ENCODE measurements at places on chromosomes 4 and X. TPM values are rescaled to one million over a fixed set of nuclear protein-coding genes. Genes with fewer than 3 reads are reported as not detected.

The TASL gene
- not detected for total RNA-seq

The CSAG2 gene
- not detected for total RNA-seq

The GPR50 gene
- total RNA-seq: not detected

GRCh38 chr4:154707877-154708276 lies 35.9 kb upstream of the LRAT start:
- no peak for DNase-seq

- DNase-seq: no peak
Measured at GRCh38 chr4:147975933-147976928, 244.3 kb downstream of the ARHGAP10 start.

The TET2 gene
- total RNA-seq: 17.4 TPM

The GAGE1 gene
- not detected for total RNA-seq

DNA sequence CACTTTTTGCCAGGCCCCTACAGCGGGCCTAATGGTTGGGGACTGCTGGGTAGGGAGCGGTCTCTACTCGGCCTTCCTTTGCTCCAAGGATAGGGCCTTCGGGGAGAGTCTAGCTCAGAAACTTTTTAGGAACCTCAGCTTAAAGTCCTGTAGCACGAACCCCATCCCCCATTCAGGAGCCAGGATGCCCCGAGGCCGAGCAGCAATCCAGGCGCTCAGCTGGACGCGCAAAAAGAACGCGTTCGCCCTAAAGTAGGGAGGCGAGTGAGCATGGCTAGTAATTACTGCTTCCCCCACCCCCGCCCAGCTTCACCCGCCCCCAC lies 9.7 kb downstream of the POU4F2 start:
- DNase-seq: no peak

The MSANTD1 gene
- total RNA-seq: 0.08 TPM

- peak; percentile 61 for DNase-seq
Measured at GRCh38 chr4:173505924-173506518, 24.0 kb downstream of the HAND2 start.

DNA sequence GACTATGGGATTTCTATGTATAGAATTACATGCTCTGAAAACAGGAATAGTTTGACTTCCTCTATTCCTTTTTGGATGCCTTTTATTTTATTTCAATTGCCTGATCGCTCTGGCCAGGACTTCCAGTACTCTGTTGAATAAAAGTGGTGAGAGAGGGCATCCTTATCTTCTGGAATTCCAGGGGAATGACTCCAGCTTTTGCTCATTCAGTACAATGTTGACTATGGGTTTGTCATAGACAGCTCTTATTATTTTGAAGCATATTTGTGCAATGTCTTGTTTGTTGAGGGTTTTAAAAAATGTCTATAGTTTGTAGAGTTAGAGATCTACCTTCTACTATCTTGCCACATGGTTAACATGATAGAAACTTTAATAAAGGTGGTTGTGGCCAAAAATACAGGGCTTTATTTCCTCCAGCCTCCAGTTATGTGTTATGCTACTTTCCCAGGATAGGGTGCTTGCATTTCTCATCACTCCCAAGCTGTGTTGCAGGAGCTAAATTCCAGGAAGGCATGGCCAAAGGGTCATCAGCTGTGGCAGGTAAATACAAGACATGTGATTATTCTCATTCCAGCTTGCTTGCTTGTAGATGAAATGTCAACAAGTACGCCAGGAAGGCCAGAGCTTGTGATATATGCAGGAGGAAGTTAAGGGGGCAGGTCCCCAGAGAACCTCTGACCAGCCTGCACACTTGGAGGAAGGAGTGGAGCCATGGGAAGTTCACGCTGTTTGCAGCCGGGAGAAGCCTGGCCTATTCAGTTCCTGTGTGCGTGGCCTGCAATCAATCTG lies 142.4 kb upstream of the CPXCR1 start:
- peak; percentile 69 for DNase-seq

The COX7B2 gene
- total RNA-seq: not detected

DNA sequence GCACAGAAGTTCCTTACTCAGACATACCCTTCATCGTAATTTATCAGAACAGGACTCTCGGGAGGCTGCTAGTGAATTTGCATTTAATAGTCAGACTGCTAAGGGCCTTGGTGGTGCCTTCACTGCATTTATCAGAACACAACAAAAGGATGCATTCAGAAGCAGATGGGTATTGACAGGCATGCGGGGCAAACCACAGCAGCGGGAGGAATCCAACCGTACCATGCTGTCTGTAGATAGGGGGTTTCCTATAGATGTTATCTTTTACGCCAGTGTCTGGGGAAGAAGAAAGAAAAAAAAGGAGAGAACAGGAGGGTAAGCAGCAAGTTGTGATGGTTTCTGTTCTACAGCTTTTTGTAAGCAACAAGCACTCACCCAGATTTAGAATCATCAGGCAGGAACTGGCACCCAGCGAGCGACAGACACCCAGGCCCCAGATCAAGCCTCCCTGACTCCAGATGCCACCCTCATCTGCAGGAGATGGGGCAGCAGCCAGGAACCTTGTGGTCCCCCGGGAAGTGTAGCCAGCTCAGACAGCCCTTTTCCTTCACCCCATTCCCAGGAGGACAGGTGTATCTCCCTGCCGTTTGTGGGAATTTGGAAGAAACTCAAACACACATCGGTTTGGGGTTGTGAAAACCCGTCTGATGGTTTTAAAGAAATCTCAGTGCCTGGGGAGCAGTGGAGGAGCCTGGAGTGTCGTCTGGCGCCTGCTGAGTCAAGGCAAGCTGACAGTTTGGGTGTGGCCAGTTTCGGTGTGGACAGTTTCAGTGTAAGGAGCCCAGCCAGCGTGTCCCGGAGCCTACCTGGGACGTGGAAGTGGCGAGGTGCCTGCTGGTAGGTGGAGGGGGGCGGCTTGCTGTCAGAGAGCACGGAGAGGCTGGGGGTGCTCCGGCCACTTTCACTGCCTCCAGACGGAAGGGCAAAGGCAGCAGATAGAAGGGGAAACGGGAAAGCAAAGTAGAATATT lies 80.0 kb upstream of the AFAP1 start:
- peak; percentile 65 for DNase-seq

The MAGEA8 gene
- not detected for total RNA-seq

GRCh38 chr4:143391895-143392294 lies 55.2 kb downstream of the GAB1 start:
- no peak for DNase-seq

The ASMT gene
- total RNA-seq: not detected

DNA sequence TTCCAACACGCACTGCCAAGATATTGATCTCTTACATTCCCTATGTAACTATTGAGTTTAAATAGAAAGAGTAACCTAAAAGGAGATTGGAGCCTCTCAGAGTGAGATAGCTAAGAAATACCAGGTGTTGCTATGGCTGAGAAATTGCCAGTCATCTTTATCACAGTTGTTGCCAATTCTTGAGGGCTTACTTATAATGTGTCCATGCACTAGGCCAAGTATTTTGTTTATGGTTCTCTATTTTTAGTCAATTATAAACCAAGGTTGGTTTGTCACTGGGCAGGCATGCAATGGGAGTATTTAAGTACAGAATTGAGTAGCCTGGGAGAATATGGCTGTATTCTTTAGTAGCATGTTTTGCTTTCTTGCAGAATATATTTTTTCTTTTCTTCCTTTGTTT lies 201.6 kb downstream of the TEX13A start:
- DNase-seq: no peak

DNA sequence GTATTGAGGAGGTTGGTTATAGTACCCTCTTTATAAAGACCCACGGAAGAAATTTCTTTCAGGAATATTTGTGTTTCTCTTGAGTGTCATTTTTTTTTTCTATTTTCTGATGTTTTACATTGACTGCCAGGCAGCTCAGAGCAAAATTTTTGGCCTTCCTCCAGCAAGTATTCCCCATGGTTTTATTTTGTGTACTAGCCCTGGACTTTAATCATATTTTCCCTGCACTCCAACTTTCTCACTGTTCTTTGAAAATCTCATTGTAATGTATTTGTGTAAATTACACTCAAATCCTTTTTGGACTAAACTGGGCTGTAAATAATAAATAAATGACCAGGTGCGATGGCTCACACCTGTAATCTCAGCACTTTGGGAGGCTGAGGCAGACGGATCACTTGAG lies 45.6 kb upstream of the USP46 start:
- DNase-seq: no peak

GRCh38 chr4:53103481-53103880 lies 241.4 kb downstream of the RASL11B start:
- no peak for DNase-seq

The MAGEC3 gene
- total RNA-seq: not detected

GRCh38 chrX:10016519-10017132 lies 49.5 kb downstream of the CLDN34 start:
- no peak for DNase-seq

DNA sequence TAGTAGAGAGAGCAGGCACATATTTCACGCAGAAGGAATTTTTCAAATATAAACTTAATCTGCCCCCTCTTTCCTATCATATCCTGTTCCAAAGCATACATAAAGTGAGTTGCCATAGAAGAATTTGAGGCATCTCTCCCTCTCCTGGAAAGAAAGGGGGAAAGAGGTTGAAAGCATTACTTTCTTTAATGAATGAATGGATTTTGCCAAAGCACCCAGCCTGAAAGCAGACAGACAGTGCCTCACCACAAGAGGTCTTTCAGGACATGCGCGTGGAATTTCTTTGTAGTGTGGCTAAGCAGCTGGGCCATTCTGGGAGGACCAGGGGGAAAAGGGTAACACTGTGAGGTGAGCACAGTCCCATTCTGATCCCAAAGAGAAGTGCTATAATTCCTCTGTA lies 651.4 kb downstream of the IQCM start:
- peak; percentile 5 for DNase-seq

DNA sequence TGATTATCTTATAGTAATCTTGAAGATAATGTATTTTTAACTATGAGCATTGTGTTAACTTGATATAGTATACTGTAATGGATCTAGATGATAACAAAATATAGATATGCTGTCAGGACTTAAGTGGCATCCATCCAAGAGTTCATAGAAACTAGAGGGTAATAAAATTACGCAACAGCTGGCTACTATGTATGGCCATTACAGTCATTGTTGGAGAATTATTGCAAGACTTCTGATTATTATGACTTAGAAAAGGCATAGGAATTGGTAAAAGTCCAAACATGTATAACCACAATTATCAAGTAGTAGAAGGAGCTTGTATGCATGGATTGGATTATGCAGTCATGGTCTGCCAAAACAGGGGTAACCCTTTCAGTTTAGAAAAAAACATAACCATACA lies 9.5 kb downstream of the OGT start:
- no peak for DNase-seq

The UFSP2 gene
- 33.4 TPM for total RNA-seq

GRCh38 chr4:165711436-165711835 lies 161.6 kb upstream of the TLL1 start:
- DNase-seq: no peak

DNA sequence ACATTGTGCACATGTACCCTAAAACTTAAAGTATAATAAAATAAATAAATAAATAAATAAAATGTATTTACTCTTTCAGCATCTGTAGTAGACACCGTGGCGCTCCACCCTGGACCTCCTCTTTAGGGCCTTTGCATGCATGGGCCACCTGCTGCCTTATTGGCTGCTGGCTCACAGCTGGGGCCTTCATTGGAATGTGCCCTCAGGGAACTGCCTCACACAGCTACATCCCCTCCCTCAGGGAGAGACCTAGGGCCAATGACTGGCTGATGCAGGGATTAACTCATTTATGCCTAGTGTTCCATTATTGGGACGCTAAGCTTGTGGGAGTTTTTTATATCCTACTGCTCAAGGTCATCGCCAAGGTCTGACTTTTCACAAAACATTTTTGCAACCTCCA lies 302.9 kb upstream of the FTHL17 start:
- no peak for DNase-seq

- peak; percentile 28 for DNase-seq
Measured at GRCh38 chr4:7280926-7281690, 88.8 kb downstream of the SORCS2 start.

GRCh38 chr4:147813109-147813773 lies 81.4 kb downstream of the ARHGAP10 start:
- DNase-seq: no peak

- DNase-seq: no peak
Measured at GRCh38 chr4:125551967-125552366, 237.2 kb downstream of the FAT4 start.

- no peak for DNase-seq
Measured at GRCh38 chr4:143477487-143477886, 36.0 kb upstream of the SMARCA5 start.

- DNase-seq: peak; percentile 67
Measured at GRCh38 chr4:132642016-132642817, 506.9 kb upstream of the PCDH10 start.

The FAM47B gene
- total RNA-seq: not detected

DNA sequence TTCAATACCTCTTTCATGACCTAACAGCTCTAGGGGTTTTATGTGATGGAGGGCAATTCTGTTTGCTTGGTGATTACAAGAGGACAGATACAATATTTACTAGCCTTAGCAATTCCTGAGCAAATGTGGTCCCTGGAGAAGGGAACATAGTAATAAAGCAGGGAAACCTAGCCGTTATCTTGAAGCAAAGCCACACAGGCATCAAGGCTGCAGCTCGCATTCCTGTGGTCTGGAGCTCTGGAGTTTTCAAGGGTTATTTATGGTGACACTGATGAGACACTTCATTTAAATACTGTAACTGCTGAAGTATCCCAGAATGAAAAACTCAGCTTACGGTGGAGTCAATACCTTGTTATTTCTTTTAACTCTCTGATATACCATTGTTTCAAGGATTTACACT lies 66.8 kb downstream of the AFF2 start:
- DNase-seq: peak; percentile 14

GRCh38 chr4:115126491-115126890 lies 13.1 kb upstream of the NDST4 start:
- no peak for DNase-seq

DNA sequence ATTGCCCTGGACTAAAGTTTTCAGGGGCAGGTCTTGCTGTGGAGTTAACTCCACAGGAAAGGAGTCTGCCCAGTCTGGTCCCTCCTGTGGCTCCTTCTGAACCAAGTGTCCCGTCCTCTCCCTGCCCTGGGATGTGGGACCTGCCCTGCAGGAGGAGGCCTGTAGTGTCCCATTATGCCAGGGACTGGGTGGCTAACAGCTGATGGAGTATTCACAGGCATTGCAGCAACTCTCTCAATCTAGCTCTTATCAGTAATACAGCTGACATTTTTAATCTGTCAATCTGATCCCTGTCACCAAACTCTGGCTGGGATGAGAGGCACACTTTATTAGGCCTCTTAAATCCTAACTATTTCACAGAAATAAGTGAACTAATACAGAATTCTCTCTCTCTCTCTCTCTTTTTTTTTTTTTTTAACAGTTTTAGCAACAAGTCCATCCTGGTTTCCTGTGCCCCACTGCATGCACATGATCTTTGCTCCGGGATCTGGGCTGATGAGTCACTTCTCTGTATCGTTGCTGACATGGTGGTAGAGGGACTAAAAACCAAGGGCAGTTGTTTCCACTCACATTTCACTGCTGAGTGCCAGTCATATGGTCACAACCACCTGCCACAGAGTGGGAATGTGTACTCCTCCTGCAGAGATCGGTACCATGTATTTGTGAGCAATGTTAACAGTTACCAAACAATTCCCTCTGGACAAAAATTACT lies 39.1 kb downstream of the HAND2 start:
- peak; percentile 59 for DNase-seq

GRCh38 chrX:1027133-1027532 lies 185.3 kb downstream of the CRLF2 start:
- DNase-seq: no peak

DNA sequence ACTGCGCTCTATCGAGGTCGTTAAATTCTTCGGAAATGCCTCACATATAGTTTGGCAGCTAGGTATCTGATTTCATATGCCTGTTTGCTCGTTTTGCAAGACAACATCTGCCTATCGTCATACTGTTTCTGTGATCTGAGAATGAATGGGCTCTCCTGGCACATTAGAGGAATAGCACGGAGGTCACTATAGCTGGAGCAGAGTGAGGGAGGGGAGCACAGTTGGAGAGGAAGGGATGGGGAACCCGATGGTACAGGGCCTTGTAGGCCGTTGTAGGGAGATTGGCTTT lies 552 bp downstream of the IKBKG start:
- DNase-seq: no peak

All from hepatocyte (in vitro differentiated cells).